Stimulated activated CD8-positive, alpha-beta memory T cell treated with anti-CD3 and anti-CD28 coated beads, Interleukin-2, amount 100 ng/mL, for 1 hour (primary cell): ENCODE measurements at places on chromosomes 3 and 15.

GRCh38 chr3:79729096-79729495, 38.7 kb downstream of the ROBO1 start:
- no peak for DNase-seq

DNA sequence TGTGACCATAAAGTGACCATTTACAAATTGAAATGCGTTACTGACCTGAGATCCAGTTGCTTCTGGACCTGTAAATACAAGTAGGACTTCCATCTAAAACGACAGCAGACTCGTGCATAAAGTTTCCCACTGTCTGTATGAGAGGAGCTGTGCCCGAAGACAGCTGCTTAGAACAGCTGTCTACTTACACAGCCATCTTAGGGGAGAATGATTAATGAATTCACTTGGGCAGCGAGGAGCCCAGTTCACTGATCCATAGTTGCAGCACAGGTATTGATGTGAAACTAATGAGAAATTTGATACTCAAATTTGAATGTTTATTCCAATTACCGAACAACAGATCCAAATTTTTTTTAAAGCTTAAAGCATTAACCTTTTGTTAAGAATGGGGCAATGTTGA, 748.1 kb downstream of the NR2F2 start:
- DNase-seq, result no peak

DNA sequence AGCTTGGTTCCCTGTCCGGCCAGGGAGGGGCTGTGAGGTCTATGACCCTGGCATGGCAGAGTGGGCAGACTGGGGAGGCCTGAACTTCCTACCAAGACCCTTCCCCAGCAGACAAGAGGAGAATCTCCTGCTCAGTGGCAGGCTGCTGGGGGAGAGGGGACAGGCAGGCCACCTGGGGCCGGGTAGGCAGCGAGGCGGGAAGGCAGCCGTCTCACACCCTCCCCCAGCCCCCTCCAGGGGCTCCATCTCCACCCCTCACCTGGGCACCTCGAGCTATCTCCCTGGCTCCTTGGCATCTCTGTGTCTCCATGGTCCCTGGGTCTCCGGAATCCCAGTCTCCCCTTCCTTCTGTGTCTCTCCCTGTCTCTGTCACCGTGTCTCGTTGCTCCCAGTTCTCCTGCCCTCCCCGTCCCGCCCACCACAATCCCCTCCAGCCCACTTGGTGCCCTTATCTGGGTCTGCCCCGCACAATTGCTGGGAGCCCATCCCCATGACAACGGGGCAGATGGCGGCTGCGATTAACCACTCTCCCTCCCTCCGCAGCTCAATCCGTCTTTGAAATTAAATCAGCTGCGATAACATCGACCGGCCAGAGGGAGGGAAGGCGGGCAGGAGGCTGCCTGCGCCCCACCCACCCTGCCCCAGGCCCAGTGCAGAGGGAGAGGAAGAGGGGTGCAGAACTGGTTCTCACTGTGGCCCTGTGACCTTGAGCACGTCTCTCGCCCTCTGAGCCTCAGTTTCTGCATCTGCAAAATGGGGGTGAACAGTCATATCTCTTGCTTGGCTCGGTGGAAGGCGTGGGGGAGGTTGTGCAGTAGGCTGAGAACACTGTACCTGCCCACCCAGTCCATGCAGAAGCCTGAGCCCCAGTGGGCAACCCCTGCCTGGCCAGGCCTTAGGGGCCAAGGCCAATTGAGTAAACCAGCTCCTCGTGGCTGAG, 9.6 kb downstream of the DNAJB8 start:
- DNase-seq, result no peak

- DNase-seq, result no peak
Measured at GRCh38 chr3:30655187-30655812, 48.9 kb downstream of the TGFBR2 start.

- DNase-seq, result no peak
Measured at GRCh38 chr15:56468401-56468800, 3.5 kb upstream of the MNS1 start.

DNA sequence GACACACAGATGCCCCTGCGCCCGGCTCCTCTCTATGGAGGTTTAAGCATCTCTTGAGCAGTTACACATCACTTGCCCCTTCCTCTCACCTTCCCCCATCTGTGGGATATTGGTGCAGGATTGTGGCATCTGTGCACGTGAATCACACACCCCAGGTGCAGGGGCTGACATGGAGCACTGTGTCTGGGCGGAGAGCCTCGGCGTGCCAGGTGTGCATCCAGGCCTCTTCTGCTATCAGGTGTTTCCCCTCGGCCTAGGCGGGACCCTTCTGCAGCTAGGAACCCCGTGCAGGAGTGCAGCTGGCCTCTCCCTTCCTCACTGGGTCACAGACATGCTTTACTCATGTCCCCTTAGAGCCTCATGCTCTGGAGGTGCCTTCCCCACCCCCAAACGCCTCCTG, 33.4 kb upstream of the MUC13 start:
- no peak for DNase-seq

DNA sequence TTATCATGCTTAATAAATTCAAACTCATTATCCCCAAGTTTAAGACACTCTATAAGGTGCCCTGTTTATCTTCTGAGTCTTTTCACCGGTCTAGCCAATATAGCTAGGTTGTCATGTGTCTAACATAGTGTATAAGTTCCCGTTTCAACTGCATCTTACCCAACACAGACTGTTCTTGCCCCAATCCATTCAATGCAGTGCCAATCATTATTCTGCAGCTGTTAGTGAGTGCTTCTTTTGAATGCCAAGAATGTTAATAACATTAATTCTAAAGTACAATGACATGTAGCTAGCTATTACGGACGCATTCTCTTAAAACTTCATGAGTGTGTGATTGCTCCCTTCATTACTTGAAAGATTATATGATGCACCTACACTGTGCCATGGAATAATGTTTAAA, 646.4 kb upstream of the NR2F2 start:
- no peak for DNase-seq
